ENCODE measurements at places on chromosomes 6 and 20. TPM values are rescaled to one million over a fixed set of nuclear protein-coding genes. Genes with fewer than 3 reads are reported as not detected.

DNA sequence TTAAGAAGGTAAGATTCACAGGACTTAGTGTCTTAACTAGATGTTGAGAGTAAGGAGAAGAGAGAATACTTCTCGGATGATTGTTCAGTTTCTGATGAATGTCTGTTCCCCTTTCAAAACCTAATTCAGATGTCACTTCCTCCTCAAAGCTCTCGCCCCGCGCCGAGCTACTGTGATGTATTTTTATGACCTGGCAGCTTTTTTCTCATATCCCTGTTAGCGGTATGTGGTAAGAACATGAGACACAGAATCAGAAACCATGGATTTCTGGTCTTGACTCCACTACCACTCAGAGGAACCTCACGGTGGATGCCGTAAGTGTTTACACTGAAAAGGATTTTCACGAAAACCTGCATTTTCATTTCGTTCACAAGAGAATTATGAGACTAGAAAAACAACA, 48.4 kb downstream of the CEP43 start:
- peak; percentile 36 for DNase-seq

CTSA gene
- 61.9 TPM for total RNA-seq

GRCh38 chr6:136503303-136504029, 46.8 kb downstream of the MAP7 start:
- no peak for DNase-seq

- DNase-seq = no peak
Observed at GRCh38 chr20:32019156-32019510, 8.9 kb downstream of the CCM2L start.
